Activated CD4-positive, alpha-beta T cell treated with anti-CD3 and anti-CD28 coated beads, Interleukin-10, Interleukin-2, amounts not matched to agents 100 ng/mL and 50 ng/mL, durations not matched to agents 16 hours and 8 hours (primary cell): ENCODE measurements at places on chromosomes 1 and 21.
A peak's percentile ranks its signal among the peaks of the same experiment; 100 is the strongest.

- DNase-seq = no peak
These were observed 31.0 kb upstream of the TARS2 start for GRCh38 chr1:150456146-150456647.

GRCh38 chr1:247110627-247111258 lies 6.6 kb upstream of the ZNF669 start:
- peak; percentile 61 for DNase-seq

GRCh38 chr1:200654660-200655059 lies 15.0 kb downstream of the DDX59 start:
- DNase-seq = peak; percentile 51

- no peak for DNase-seq
These were observed 140.7 kb downstream of the SLC45A1 start for GRCh38 chr1:8458607-8459006.

- no peak for DNase-seq
These were observed 16.4 kb downstream of the PRXL2B start for GRCh38 chr1:2602866-2603520.

DNA sequence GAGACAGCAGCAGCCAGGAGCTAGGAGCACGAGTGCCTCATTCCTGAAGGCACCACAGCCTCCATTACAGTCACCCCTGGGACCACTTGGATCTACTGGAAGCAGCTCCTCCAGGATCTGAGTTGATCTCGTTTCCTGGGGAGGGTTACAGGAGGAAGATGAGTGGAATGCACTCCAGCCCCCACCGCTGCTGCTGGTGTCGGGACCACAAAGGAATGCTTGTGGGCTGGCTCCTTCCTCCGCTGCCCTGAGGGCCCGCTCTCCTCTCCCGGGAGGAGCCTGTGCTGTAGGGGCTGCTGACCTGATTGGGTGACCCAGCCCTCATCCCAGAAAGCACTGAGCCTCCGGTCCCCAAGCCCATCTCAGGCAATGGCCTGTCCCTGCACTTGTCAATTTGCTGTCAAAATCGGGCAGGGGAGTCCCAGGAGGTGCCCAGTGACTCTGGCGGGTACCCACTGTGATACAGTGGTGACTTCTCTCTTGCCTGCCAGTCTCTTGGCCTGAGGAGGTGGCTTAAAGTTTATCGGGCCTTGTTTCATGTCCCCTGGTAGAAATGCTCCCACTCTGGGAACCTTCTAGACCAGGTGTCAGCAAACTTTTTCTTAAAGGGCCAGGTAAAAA lies 23.1 kb downstream of the IL10RB start:
- DNase-seq = no peak

DNA sequence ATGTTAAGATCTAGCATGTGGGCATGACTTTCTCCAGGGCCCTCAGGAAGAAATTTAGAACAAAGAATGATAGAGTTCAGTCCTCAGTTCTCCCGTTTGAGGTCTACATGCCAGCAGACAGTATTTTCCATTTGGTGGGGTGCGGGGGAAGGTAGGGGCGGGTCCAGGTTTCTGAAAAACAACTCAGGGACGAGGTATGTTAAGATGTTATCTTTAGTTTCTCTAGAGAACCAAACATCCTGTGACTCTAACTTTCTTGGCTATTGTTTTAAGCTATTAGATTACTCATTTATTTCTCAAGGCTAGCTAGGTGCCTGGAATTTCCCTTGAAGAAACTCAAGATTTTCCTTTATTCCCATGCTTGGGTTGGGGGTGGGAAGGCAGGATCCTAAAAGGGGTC lies 42.3 kb upstream of the SYT14 start:
- DNase-seq = no peak

DNA sequence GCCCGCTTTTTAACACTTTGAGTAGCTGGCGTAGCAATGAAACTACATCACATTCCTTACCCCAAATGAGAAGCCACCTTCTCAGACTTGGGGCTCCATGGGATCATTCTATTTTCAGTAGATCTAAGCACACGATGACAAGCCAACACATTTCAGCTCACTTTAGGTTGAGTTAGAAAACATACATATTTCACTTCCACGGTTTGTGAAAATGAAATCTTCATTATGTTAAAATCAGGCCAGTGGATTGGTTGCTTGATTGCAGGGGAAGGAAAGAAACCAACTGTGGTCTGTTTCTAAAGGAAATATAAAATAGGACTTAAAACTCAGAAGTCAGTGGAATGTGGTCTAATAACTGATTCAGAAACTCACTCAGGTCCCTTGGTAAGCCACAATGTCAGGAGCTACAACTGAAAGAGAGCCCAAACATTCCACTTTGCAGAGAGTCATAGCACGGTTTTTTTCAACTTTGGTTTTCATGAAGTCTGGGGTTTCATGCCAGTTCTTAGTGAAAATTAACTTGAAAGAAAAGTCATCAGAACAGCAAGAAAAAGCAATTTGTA lies 82.3 kb upstream of the TIAM1 start:
- DNase-seq = peak; percentile 74

GRCh38 chr1:93652323-93652949 lies 29.2 kb downstream of the BCAR3 start:
- DNase-seq = no peak

GRCh38 chr1:79507770-79508169 lies 501.2 kb upstream of the ADGRL4 start:
- no peak for DNase-seq

DNA sequence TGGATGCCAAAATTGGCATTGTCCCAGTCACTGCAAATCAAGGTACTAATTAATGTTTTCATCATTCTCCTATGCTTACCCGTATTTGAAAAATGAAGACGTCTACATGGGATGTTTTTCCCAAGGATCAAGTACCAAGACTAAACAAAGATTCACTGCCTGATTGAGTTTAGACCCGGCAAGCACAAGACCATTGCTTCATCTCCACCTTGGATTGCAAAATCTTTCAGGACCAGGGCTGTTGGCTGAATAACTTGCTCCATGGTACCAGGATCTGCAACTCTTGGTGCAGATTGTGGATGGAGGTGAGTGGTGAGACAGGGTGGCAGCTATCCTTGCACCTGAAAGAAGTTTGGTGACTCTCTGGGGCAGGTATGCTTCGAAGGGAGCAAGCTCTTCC lies 122.5 kb upstream of the ETS2 start:
- no peak for DNase-seq

DNA sequence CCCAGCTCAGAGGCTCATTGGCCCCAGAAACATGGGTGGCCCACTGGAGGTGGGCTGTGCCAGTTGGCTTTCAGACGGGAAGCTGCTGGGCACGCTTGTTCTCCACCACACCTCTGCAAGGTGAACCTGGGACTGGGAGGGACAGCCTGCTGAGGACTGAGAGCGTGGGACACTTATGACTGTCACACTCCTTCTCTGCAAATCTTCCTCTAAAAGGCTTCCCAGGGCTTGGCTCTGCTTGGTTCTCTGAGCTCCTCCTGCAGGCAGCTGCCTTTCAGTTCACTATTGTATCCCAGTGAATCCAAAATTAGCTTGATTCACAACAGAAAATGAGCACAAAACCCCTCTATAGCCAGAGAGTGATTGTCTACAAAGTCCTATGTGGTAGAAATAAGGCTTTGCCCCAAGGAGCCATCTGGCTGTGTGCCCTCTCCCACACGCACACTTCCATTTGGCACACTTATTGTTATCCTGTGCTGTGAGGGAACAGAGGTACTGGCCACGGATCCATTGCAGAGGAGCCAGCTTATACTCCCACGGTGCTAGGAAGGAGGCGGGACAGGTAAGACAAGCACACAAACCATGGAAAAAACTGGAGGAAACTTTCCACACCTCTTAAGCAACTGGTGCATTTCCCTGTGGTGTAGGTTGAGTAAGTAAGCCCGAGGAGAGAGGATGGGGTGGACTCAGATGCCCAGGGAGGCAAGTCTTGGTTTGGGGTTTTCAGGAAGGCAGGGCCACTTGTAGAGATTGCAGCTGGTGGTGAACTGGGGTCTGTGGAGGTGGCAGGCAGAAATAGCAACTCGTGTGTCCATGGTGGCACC lies 18.9 kb upstream of the BTG2 start:
- no peak for DNase-seq

GRCh38 chr1:202315576-202316168 lies 26.1 kb downstream of the UBE2T start:
- peak; percentile 76 for DNase-seq

DNA sequence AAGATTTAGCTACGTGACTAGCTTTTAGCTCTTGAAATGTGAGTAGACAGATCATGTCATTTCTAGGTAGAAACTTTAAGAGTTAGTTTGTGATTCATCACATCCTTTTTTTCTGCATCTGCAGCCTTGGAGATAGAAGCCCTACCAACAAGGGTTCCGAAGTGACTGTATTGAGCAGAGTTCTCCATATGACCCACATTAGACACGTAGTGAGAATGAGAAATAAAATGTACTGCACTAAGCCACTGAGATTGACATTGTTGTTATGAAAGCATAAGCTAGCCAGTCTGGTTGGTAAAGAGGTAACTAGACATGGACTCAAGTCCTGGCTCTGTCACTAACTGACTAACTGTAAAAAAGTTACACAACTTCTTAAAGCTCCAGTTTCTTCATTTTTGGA lies 296.1 kb downstream of the PDE4B start:
- no peak for DNase-seq

DNA sequence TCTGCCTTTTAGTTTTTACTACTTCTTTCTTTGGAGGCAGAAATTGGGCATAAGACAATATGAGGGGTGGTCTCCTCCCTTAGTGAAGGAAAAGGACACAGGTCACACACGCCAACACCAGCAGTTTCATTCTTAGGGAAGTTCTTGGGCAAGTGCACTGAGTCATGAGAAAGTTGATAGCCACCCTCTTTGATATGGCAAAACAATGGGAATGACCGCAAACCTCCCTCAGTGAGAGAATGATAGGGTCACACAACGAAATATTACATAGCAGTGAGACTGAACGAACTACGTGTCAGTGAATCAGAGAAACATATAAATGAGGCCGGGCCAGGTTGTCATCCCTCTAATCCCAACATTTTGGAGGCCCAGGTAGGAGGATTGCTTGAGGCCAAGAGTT lies 20.0 kb downstream of the IL6R start:
- no peak for DNase-seq

GRCh38 chr1:48697066-48697707 lies 79.5 kb downstream of the BEND5 start:
- DNase-seq = peak; percentile 54

DNA sequence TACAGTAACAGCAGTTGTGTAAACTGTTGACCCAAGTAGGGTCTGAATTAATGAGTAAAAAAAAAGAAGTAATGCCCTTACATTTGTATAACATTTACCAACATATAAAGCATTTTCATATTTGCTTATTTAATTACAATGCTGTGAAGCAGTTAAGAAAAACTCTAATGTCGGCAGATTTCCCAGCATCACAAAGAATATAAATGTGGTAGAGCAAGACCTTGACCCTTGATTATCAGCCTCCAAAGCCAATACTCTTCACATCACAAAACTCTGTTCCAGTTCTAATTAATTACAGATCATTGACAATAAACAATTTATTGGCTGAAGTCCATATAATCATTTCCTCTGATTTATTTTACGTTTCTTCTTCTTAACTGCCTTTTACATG lies 130.2 kb downstream of the DUSP10 start:
- DNase-seq = no peak

DNA sequence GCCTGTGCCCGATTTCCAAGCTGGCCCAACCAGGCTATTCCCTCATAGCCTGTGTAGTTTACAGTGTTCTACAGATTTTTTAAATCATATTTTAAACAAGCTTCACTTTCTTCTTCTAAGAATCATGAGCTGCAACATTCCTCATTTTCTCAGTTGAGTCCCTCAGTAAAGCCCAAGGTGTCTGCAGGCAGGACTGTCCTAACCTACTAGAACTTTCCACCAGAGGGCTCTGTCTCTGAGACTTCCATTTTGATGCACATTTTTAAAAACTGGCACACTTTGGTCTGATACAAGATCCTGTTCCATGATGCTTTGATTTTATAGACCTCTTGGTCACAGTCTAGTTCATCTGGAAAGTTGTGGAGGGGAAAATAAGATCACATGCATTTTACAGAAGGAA lies 21.6 kb upstream of the SLAMF6 start:
- DNase-seq = peak; percentile 58

- no peak for DNase-seq
These were observed 19.9 kb downstream of the SOX13 start for GRCh38 chr1:204092632-204093420.

GRCh38 chr1:50967416-50968157 lies 2.5 kb upstream of the CDKN2C start:
- no peak for DNase-seq

DNA sequence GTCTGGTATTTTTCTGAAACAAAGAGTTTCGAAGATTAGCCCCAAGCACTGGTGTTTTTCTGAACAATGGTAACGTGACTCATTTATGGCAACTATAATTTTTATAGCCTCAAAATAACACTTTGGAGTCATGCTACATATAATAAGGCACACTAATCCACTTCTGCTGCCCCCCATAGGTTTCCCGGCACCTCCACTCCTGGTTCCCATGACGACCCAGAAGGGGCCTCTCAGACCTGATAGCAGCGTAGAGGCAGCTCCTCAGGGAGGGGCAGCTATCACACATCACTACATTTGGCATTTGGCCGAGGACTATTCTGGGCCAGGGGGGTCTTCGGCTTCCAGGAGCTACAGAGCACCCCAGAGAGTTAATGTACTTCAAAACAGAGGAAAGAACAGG lies 23.3 kb downstream of the CAPN8 start:
- DNase-seq = no peak

GRCh38 chr1:211606332-211606913 lies 27.5 kb upstream of the SLC30A1 start:
- no peak for DNase-seq

DNA sequence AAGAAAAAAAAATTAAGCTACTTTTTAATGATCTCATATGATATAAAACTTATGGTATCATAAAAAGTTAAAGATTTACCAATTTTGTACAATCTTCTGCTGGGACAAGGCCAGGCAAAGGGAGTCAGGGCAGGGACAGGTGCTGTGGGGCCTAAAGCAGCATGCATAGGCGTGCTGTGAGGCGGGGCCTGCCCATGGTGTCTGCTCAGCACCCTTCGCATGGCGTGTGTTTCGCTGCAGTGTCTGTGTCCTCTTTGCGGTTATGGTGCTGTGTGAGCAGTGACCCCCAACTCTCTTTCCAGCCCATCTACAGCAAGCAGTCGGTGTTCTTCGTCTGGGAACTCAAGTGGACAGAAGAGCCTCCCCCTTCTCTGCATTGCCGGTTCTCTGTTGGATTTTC lies 13.4 kb upstream of the PWP2 start:
- DNase-seq = no peak

GRCh38 chr1:100308777-100309176 lies 42.8 kb downstream of the RTCA start:
- DNase-seq = peak; percentile 78

DNA sequence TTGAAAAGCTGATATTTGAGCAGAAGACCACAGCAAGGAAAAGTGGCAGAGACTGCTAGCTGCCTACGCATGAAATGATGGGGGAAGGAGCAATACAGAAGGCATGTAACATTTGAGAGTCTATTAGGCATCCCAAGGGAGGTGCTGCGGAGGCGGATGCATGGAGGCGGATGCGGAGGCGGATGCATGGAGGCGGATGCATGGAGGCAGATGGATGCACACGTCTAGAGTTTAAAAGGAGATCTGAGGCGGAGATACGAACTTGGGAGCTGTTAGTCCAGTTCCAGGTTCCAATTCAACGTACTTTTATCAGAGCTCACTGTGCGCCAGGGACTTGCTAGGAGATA lies 744 bp upstream of the DDX20 start:
- peak; percentile 38 for DNase-seq
